HS-5 (cell line): ENCODE measurements at places on chromosomes 12 and 14.

GRCh38 chr12:13097491-13098011, 5.9 kb downstream of the GSG1 start:
- DNase-seq: no peak

- no peak for DNase-seq
Observed at GRCh38 chr12:29794862-29795261, 11.1 kb upstream of the TMTC1 start.

DNA sequence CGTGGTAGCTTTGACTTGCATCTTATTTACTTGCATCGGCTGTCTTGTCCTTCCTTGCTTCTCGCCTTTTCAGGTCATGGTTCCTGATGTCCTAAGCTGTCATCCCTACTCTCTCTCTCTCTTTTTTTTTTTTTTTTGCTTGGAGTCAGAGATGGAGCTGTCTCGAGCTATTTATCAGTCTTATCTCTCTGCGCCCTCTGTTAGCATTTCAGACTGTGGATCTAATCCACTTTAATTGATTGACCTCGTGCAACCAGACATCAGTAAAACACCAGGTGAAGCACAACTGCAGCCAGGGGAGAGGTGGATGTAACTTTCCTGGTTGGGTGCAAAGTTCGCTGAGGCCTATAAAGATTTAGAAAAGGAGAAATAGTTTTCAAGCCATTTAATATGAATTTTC, 554.8 kb downstream of the DIO2 start:
- no peak for DNase-seq

- no peak for DNase-seq
Observed at GRCh38 chr14:76666746-76667145, 94.5 kb upstream of the VASH1 start.

GRCh38 chr14:105060751-105061427, 4.3 kb downstream of the GPR132 start:
- no peak for DNase-seq
